ENCODE measurements at places on chromosomes 12 and 14.
A peak's percentile ranks its signal among the peaks of the same experiment; 100 is the strongest.

DNA sequence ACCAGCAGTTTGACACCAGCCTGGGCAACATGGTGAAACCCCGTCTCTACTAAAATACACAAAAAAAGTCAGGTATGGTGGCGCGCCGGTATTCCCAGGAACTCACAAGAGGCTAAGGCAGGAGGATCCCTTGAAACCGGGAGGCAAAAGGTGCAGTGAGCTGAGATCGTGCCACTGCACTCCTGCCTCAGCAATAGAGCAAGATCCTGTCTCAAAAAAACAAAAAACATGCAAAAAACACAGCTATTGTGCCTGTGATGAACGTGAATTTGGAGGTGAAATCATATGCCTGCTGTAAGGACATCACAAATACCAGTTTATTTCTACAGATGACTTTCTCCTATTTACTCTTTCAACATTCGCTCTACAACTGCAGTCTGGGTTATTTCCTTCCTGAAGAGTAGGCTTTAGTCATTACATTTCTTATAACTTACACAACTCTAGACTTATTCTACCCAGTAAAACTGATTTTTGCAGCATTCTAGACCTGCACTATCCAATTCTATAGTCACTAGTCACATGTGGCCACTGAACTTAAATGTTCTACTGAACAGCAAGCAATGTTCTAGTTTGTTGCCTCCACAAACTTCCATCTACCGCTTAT lies 48.3 kb downstream of the HNRNPC start:
- DNase-seq: no peak

DNA sequence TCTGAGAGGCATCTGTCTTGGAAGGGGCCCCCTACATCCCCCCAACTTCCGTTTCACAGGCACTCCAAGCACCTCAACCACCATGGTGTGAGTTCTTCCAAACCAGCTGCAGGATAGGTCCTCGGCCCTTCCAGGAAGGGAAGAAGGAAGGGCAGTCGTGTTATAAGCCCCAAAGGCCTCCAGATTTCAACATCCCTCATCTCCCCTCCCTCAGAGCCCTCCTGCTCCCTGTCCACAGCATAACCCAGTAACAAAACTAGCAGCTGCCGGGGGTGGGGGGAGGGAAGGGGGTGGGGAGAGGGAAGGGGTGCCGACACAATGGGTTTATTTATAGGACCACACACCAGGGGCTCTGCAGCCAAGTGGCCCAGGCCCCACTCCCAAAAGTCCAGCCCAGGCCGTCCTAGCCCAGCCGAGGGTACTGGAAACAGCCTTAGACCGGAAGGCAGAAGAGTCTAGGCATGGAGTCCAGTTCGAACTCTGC lies 18.3 kb downstream of the NCKAP5L start:
- DNase-seq: no peak

GRCh38 chr12:73973486-73973885 lies 564.1 kb upstream of the ATXN7L3B start:
- no peak for DNase-seq

DNA sequence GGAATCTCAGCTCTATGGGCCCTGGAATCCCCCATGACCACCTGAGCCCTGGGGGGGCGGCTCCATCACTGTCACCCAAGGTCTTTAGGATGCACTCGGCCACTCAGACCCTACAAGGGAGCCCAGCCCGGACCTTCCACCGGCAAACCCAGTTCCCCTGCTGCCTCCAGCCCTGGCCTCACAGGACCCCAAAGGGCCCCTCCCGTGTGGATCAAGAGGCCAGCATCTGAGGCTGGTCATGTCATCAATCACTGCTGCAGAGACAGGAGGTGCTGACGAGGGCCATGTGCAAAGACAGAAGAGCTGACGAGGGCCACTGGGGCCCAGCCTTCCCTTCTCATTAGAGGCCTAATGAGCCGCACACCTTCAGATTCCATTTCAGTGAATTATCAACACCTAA lies 39.0 kb upstream of the SFSWAP start:
- DNase-seq: no peak

- DNase-seq: no peak
These were observed 69.6 kb downstream of the GSC start for GRCh38 chr14:94700336-94700735.

DNA sequence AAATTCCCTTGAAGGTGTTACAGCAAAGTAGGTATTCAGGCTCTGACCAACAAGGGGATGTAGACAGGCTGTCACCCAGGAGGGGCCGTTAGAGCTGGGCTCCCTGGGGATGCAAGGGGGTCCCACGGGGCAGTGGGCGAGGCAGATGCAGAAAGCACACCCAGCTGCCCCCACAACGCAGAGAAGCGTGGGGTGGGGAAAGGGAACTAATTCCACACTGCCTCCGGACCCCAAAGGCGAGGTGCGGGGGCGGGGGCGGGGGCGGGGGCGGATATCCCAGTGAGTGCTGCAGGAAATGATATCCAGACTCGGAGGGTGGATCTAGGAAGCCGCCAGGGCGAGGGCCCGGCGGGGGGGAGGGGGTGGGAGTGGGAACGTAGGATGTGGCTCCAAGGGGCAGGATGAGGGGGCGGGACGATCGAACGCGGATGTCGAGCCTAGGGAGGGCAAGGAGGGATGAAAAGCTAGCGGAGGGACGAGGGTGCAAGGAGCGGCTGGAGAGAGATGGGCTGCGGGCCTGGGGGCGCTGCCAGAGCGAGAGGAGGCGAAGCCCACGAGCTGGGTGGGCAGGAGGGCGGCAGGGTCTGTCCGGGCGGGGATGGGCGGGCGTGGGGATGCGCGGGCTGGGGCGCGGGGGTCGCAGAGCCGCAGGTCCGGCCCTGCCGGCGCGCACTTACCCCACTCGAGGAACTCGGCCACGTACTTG lies 874 bp downstream of the CDC42BPB start:
- peak; percentile 56 for DNase-seq

GRCh38 chr12:82593901-82594396 lies 92.8 kb upstream of the TMTC2 start:
- DNase-seq: no peak

DNA sequence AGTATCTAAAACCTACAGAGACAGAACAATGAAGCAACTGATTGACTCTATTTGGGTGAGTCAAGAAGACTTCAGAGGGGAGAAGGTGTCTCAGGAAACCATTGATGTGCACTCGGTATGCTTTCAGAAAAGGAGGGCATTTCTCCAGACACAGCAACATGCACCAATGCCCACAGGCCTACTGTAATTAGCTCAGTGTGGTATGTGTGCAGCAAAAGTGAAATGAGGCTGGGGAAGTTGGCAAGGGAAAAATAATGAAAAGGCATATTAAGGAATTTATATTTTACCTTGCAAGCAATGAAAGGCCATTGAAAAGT lies 158.4 kb upstream of the GRIP1 start:
- DNase-seq: no peak

GRCh38 chr14:69525896-69526295 lies 41.4 kb downstream of the PLEKHD1 start:
- DNase-seq: no peak

DNA sequence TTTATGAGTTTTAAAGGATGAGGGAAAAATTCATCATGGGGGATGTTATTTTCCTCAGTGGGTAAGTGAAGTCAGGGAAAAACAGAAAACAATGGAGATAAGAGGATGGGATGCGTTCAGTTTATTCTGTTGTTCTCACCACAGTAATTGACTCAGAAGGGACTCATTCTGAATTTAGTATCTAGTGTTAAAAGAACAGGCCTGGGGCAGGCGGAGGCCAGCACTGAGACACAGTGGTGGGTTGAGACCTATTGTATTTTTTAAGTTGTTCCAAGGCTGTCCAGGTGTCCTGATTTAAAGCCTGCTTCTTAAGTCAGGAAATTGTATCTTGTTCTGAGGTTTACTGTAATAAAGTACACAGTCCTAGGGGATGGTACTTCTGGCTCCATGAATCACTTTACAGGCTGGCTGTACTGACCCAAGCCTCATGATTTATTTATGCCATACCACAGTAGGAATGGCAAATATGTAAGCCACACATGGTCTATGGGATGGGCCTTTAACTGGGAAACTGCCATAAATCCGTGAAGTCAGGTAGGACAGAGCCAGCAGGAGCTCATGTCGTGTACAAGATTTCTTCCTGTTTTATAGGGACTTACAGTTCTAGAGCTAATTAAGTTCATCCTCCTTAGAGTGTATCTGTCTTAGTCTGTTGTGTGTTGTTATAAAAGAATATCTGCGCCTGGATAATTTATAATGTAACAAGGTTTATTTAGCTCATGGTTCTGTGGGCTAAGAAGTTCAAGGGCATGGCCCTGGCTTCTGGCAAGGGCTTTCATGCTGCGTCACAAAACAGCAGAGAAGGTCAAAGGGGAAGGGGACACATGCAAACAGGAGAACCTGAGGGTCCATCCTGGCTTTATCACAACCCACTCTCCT lies 244.1 kb downstream of the FBXL14 start:
- DNase-seq: no peak

- DNase-seq: no peak
These were observed at the start of gene BIN2 for GRCh38 chr12:51323966-51324895. TSS of gene BIN2 (minus strand) at chr12:51324174. CDS start at chr12:51324102, 72 bp downstream.

GRCh38 chr14:100620255-100621100 lies 33.3 kb upstream of the BEGAIN start:
- no peak for DNase-seq

GRCh38 chr14:35046751-35047536 lies 872 bp downstream of the FAM177A1 start:
- DNase-seq: peak; percentile 44

DNA sequence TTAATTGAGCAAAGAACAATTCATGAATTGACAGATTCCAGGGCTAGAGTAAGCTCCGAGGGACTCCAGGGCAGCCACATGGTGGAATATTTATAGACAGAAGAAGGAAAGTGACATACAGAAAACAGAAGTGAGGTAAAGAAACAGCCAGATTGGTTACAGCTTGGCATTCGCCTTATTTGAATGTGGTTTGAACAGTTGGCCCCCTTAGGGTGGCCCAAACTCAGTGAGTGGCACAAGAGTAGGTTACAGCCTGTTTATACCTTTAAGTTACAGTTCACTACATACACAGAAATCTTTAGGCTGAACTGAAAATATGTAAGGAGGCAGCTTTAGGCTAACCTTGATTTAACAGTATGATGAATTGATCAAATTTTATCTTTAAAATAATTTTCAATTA lies 174.5 kb upstream of the CNOT2 start:
- DNase-seq: no peak

DNA sequence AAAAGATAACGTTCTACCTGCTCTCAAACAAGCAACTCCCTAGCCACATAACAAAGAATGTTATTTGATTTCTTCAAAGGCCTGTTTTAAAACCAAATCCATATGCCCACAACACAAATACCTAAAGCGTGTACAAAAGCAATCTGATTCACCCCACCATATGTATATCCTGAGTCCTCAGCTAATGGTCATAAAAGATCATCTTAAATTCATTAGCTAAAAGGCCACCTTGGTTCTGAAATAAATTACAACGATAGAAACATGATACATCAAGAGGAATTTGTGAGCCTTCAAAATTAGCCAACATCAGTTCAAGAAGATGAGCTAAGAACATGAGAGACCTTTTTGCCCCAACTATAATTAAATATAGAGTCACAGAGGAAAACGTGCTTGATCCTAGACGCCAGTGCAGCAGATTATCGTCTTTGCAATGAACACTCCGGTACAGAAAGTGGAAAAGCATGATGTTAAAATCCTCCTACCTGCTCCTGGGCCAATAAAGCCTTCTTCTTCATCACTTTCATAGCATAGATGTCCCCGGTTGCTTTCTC lies 20.0 kb downstream of the CIT start:
- DNase-seq: no peak

DNA sequence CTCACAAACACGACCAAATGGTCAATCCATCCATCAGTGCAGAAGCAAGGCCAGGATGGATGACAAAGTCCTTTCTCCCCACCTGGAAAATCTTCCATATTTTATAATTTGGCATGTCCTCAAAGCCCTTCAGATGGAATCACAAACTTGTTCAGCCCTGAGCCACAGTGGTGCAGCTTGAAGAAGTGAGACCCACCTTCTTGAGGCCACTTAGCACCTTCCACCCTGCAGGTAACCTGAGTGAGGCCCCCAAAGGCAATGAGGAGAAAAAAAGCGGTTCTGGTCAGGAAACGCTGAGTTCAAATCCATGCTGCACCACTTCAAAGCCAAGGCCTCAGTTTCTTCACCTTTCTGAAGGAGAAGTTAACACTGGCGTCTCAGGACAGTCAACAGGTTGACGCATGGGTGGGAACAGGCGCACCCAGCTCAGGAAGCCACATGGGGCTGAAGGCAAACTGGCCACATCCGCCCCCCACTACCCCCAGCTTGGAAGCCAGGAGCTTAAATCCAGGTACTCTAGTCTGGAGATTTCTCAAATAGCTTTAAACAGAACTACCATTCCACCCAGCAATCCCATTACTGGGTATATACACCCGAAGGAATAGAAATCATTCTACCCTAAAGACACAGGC lies 320.4 kb downstream of the BCL11B start:
- DNase-seq: no peak

GRCh38 chr14:94622653-94623421 lies 10.6 kb downstream of the SERPINA3 start:
- DNase-seq: no peak

DNA sequence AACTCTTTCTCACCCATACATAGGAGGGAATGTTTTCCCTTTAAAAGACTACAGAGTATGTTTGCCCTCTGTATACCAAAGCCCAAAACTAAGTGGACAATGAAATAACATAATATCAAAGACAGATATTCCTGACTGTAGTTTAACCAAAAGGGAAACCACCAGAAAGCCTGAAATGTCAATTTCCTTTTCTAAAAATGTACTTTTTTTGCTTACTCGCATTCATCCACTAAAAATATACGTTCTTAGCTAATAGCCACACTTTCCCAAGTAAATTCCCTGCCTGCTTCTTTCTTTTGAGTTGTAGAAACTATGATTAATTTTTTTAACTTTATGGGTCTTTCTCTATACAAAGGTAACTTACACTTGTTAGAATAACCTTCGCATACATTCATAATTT lies 280.2 kb downstream of the PDZRN4 start:
- DNase-seq: no peak

DNA sequence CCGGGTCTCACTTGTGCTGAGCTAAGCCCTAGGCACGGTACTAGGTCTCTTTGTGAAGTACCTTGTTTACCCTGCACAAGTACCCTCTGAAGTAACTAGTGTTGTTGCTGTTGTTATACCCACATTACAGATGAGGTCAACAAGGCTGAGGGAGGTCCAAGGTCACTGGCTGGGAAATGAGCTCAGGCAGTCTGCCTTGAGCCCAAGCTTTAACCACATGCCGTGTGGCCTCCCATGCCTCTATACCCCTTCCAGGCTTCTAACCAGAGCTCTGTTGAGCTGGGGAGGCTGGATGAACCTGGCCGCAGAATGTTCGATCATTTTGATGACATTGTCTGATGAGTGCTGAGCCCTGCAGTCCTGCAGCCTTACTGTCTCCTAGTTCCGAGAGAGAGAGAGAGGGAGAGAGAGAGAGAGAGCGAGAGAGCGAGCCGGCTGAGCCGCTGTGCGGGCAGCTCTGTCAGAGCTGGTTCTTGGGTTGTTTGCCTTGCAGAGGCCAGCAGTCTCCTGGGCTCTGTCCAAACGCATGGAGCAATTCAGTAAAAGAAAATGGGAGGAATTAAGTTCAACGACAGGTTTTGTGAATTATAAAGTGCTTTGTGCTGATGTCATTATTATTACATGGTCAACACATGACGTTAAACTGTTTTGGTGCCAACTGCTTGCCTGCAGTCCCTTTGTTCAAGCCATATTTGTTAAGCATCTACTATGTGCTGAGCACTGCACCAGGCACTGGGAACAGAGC lies 13.1 kb downstream of the JDP2 start:
- DNase-seq: no peak
